Stimulated activated CD4-positive, alpha-beta T cell treated with anti-CD3 and anti-CD28 coated beads, TNF-alpha, amount 100 ng/mL, for 24 hours (primary cell): ENCODE measurements at places on chromosomes 2 and 18.

DNA sequence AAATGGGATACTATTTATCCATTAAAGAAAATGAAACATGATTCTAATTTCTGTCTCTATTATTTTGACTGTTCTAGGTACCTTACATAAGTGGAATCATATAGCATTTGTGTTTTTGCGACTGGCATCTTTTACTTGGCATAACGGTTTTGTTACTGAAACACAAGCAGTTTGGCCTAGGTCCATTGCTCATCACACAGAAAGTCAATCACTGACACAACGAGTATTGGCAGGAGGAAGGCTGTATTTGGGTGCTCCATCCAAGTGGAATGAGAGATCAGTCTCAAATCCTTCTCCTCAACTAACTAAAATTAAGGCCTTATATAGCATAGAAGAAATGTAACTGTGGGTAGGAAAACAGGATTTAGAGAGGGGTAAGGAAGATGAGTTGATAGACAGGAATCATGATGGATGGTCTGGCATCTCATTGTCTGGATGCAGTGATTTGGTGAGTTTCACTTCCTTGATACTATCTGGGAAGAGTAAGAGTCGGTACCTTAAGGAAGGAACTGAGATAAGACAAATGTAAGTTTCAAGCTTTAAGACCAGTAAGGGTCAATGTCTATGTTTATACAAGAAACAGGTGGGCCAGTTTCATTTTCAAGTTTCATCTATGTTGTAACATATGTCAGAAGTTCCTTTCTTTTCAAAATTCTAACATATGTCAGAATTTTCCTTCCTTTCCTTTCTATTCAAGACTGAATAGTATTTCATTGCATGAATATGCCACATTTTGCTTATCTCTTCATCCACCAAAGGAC lies 276.9 kb upstream of the RAB6C start:
- DNase-seq: no peak

DNA sequence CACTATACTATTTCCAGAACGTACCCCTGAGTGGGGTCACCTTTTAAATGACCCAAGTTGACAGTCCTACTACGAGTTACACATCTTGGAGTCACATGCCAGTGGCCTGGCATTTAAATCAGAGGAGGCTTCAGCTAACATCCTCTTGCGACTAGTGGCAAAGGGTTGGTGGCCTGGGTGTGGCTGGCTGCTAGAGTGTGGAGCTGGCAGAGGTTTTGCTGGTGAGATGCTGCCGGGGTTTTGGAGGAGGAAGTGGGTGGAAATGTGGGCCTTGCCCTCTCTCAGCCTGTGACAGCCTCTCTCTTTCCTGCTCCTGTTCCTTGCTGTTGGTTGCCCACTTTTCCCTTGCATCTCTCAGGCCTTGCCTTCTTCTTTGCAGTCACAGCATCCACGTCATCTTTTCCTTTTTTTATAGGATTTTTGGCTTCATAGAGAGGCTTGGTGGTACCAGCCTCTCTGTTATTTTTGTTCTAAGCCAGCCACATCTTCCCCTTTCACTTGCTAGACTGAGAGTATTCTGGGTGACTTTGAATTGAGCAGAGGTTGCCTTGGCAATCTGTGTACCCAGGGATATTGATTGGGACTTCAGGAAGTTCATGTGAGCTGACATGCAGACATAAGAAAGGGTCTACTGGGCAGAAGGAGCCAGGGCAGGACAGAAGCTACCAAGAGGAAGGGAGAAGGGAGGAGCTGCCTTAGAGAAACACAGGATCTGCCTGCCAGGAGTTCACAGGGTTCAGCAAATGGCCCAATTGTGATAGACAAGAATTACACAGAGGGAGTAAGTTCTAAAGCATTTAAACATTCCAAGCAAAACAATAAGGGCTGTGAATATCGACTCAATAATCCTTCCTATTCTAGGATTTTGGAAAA lies 55.4 kb downstream of the CDC42EP3 start:
- no peak for DNase-seq

DNA sequence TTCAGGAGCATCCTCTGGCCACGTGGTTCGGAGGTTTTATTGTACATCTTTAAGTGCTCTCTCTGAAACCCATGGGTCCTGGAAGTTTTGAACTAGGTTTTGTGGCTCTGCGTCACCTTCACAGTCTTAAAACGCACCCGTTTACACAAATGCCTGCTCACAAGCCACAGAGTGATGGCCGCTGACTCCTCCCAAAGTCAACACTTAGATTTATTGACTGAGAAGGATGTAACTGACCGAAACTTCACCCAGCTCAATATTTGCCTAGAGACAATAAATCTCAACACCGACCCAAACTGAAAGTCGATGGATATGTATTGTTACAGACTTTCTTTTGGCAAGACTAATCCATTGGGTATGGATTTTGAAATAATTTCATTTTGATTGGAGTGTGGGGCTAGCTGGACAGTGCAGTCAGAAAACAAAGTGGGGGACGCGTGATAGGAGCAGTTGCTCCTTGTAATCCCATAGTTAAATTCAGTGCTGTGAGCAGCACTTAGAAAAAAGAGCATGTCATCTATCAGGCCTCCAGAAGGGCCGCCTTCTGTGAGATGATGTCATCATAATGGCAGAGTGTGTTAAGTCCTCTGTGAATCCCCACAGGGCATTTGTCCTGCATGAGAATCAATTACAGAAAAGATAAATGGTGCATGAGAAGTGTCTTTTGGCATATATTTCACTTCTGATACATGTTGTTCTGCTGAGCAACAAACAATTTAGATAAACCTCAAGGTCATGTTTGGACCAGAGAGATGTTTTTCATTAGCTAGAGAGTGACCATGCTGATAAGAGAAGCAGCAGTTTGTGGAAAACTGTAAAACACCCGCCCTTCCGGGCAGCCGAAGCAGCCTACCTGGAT lies 183.7 kb downstream of the INO80D start:
- no peak for DNase-seq

GRCh38 chr2:3242747-3243369 lies 134.8 kb downstream of the EIPR1 start:
- DNase-seq: no peak

DNA sequence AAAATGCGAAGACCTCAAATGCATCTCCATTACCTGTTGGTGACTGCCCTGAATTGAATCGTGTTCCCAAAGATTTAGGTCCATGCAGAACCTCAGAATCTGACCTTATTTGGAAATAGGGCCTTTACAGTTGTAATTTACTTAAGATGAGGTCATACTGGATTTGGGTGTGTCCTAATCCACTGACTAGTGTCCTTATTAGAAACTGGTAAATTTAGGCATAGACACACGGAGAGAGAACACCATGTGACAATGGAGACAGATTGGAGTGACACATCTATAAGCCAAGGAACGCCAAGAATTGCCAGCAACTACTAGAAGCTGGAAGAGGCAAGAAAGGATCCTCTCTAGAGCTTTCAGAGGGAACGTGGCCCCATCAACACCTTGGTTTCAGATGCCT lies 203.1 kb downstream of the SMAD2 start:
- no peak for DNase-seq

DNA sequence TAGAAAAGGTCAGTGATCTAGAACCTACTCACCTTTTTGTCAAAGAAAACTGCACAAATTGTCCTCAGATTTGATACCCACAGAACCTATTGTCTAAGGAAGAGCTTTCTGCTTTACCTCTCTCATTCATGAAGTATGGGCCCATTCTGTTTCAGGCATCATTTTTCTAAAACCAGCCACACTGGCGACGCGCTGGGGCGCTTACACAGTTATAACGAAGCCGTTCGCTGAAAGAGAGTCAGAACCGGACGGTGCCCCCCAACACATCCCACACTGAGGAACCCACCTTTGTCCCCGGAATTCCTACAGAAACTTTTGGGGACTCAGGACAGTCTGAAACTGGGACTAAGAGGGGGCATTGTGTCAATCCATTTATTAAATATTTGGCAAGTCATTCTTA lies 206.3 kb upstream of the HAAO start:
- DNase-seq: no peak

- DNase-seq: no peak
Observed at GRCh38 chr2:10526281-10527000, 78.3 kb upstream of the ODC1 start.

DNA sequence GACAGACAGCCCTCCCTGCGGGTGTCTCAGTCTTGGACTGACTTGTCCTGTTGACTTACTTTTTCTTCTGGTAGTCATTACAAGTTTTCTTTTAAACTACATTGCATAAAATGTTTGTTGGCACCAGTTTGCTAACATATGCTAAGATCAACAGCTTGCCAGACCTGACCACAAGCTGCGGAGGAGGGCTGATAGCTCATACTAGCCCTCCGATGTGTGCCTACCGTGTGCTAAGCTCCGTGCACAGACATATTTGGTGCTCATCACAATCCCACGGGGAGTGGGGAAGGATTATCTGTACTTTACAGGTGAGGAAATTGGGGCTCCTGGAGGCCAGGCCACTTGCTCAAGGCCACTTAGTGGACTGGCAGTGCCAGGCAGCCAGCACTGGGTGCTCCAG lies 72.8 kb upstream of the YPEL5 start:
- DNase-seq: no peak

- no peak for DNase-seq
Observed at GRCh38 chr2:181683518-181684453, 3.5 kb upstream of the NEUROD1 start.

DNA sequence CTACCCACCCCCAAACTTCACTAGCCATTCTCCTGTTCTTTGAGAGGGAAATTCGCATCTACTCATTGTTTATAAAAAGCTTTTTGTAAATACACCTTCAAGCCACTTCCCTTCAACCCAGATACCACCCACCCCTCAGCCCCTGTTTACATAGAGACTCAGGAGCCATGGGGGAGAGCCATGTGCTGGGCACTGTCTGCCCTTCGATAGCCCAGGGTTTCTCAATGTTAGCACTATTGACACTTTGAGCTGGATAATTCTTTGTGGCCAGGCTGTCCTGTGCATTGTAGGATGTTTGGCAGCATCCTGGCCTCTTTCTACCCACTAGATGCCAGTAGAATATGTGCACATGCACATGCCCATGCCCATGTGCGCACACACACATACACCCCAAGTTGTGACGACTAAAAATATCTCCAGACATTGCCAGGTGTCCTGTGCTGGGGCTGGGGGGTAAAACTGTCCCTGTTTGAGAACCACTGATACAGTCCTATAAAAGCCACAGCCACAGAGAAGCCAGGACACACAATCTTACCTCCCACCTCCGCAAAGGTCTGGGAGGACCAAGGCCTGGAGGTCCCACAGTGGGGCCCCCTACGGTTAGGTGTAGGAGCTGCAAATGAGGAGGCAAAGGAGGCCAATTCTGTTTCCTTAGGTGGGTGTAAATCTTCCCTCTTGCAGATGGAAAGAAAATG lies 44.5 kb upstream of the ASPRV1 start:
- no peak for DNase-seq

DNA sequence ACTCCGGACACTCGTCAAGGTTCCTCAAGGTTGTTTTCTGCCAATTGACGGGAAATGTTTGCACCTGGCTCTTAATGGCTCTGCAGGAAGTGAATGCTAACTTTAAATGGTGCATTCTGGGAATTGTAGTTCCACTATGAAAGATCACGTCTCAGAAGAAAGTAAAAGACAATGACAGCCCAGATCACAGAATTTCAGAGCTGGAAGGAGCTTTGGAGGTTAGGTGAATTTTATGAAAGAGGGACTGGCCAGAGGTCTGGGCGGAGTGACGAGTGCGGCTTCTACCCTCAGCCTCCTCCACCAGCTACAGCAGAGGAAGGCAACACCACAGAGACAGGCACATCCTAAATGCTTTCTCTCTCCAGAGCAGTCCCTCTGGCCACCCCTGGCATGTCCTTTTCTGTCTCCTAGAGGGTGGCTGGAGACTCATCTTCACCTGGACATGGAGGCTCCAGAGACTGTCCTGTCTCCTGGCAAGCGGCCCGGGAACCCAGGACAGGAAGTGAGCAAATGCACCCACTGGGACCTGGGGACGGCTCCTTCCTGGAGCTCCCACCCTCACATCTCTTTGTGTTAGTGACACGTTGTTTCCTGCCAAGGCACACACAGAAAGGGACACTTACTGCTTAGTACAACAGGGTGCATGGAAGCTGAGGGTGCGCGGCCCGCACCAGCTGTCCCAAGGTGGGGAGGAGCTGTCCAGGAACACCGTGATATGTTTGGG lies 19.4 kb downstream of the THAP4 start:
- peak; percentile 26 for DNase-seq

DNA sequence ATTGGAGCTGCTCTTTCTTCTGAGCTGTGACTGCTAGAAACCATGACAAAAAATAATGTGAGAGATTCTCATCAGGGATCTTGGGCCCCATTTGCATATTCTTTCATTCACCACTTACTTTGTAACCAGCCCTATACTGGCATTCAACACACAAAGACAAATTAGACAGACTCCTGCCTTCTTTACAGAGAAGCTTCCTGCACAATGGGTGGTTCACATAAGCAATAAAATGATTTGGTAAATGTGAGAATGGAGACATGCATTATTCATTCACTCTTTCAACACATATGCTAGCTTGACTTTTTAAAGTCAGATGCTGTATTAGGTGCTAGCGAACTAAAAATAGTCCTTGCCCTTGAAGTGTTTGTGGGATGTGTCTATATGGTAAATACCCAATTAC lies 174.4 kb downstream of the NCKAP5 start:
- no peak for DNase-seq

DNA sequence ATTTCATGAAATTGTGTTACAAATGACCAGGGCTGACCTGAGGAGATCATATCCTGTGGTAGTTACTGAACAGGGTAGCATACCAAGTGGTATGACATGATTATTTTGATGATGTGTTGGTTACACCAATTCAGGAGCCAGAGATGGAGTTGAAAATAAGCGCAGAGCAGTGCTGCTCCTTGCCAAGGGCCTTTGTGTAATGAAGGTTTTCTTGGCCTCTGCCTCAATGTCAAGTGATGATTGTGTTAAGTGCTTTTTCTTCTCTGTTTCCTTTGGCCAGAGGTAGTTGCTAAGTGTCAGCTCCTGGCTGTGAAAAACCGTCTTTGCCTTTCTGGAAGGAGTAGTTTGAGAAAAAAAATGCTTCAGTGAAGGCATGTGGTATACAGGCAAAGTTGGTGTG lies 131.2 kb downstream of the CERS6 start:
- DNase-seq: no peak

GRCh38 chr2:10346929-10347561 lies 44.3 kb downstream of the HPCAL1 start:
- no peak for DNase-seq

DNA sequence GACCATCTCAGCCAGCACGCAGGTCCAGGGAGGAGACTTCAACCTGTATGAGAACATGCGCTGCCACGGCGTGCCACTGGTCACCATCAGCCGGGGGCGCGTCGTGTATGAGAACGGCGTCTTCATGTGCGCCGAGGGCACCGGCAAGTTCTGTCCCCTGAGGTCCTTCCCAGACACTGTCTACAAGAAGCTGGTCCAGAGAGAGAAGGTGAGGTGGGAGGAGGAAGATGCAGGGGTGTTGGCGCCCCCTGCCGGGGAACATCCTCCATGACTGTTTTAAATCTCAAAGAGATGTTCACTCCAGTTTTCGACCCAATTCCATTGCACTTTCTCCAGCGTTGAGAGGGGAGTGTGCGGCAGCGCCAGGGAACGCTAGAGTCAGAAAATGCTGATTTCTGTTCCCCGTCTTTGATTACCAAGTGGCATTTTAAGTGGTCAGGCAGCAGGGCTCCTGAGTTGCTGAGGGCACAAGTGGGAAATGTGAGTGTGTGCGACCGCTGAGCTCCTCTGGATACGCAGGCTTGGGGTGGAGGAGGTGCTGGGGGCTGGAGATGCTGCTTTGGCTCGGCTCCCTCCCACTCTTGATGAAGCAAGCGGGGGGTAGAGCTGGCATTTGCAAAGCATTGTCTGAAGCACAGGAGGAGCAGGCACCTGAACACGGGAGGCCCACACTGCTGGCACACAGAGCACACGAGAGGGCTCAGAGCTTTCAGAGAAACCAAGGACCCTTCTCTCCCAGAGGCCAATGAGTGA lies 27.7 kb upstream of the MAPRE3 start:
- DNase-seq: peak; percentile 45
